CMK (cell line): ENCODE measurements at places on chromosomes 1 and 21.

DNA sequence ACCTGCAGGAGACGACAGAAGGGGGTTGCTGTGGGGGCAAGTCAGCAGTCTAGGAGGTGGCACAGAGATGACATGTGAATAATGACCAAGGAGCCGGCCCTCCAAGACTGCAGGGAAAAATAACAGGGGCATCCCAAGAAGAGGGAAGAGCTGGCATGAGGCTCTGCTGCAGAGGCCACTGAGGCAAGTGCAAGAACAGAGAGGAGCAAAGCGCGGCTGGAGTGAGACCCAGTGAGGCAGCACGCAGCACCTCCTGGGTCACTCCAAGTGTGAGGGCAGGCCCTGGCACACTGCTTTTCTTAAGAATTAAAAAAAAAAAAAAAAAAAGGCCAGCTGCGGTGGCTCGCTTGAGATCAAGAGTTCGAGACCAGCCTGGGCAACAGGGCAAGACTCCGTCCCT is 80.1 kb downstream of the SLC66A1 start:
- no peak for DNase-seq

- DNase-seq = no peak
These were observed 374.6 kb upstream of the RUNX1 start for GRCh38 chr21:35423709-35424108.

DNA sequence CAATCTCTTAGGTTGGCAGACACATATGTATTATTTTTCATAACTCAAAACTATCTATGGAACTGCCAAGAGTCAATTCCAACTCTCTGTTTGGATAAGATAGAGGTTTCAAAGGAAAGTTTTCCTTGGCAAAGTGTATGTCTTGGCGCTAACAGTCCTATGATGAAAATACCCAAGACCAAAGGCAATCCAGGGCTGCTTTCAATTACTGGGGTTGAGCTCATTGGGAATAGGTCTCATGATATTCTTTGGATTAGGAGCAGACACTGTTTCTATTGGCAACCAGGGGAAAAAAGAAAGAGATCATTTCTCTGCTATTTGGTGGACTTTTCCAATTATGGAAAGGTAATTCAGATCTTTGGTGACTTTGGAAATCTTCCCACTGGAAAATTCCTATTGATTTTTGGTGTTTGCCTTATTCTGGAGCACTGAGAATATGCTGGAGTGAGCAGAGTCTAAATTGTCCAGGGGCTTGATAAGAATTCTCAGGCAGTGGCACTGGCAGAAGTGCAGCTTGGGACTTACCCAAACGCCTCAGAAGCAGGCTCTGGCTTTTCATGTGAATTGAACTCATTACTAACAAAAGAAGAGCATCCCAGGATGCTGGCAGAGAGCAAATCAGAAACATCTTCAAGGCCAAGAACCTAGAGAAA is 20.4 kb upstream of the PLXNA2 start:
- DNase-seq = no peak

DNA sequence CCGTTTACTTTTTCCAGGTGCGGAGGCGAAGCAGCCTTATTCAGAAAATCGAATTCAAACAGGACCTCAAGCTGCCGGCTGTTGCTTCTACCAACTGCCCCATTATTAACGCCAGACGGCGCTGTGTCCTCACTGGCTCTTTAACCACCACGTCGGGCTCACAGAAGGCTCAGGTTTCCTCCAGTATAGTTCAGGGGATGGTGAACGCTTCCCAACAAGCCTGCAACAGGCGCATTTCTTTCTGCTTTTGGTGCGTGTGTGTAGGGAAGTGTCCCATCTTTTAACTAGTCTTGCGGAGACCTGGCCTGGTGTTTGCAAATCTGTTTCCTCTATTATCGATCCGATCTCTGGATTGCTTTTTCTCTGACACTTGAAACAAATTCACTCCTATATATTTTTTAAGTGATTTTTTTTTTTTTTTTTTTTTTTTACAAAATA is 791 bp upstream of the STUM start:
- DNase-seq = peak; percentile 73

- DNase-seq = no peak
These were observed 7.8 kb downstream of the RASAL2 start for GRCh38 chr1:178101654-178102053.

DNA sequence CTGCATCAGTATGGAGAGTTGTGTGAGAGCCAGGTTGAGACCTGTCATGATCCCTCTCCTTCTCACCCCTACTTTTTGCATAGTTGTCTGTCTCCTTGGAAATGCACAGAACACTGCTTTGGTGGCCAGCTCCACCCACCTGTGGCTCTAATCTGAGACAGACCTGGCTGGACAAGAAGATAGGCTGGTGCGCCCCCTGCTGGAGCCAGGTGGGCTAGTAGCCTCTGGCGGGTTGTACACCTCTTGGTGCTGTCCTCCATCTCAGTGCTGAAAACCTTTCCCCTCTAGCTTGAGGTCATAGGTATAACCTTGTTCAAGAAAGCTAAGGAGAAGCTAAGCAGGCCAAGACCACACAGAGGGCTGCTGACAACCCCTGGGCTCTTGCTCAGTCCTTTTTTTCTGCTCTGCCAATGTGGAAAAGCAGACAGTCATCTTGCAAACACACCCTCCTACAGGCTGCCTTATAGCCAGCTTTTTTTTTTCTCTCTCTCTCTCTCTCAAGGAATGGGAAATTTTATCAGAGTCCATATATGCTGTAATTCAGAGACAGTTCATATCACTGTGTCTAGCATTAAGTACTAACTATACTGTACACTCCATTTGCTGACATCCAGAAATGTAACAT is 58.8 kb upstream of the SPATA6 start:
- peak; percentile 32 for DNase-seq

DNA sequence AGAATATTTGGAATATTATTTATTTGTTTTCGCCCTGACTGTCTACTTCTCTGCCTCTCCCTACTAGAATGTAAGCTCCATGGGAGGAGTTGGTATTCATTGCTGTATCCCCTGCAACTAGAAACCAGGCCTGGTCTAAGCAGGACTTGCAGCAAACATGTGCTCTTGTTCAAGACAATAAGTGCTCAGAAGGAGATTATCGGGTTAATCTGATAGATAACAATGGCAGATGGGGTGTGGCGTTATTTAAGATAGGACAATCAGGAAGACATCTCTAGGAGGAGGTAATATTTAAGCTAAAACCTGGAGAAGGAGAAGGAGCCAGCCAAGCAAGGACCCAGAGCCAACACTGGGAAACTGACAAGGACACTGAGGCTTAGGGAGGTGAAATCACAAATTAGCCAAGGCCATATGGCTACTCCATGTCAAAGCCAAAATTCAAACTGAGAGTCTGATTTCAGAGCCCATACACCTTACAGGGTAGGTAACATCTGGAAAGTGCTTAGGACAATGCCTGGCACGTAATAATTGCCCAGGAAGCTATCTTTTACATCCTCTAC is 41.5 kb downstream of the STYXL2 start:
- no peak for DNase-seq

- peak; percentile 99 for DNase-seq
These were observed 543 bp downstream of the TMEM9 start for GRCh38 chr1:201153474-201154388.

GRCh38 chr21:15293240-15293639 is 228.4 kb upstream of the NRIP1 start:
- no peak for DNase-seq

DNA sequence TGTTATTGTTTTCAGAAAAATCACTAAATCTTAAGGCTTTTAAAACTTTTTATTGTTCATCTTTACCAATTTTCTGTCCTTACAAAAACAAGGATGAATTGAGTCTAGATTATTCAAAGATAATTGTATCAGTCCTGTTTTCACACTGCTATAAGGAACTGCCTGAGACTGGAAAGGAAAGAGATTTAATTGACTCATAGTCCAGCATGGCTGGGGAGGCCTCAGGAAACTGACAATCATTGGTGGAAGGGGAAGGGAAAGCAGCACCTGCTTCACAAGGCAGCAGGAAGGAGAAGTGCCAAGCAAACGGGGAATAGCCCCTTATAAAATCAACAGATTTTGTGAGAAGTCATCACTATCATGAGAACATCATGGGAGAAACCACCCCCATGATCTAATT is 455.6 kb upstream of the ZP4 start:
- no peak for DNase-seq

DNA sequence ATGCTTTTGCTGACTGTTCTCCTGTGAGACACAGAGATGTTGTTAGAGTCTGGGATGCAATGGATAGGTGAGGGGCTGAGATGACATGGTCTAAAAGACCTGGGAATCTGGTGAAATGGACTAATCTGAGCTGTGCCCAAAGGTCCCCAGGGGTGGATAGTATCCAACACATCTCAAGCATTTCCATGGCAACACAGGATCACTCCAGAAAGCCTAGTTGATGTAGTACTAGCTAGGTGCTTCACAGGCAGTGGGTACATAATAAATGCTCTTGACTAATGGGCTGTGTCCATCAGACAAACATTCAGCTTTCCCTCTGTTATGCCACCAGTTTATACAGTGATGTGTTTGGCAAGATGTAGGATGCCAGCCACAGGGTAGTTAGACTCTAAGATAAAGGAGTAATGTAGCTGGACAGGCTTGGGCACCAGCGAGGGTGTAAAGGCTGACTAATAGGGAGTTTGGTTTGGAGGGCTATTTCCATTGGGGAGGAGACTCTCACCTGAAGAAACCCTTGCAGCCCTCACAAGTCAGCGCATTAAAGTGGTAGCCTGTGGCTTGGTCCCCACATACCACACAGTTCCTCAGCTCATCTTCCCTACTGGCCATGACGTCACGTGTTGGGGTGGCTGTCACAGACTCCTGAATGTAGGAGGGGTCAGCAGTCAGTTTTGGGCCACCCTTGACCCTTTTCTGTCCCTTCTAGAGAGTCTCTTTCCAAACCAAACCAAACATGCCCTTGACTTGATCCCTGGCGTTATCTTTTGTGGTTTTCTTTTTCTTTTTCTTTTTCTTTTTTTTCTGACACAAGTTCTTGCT is 1.8 kb downstream of the NR1I3 start:
- DNase-seq = no peak
